Dermis blood vessel endothelial cell (primary cell): ENCODE measurements at places on chromosomes 16 and 17.

GRCh38 chr17:15247891-15248529 is 17.1 kb downstream of the PMP22 start:
- DNase-seq = peak; percentile 37

GRCh38 chr16:69566240-69566980 is 644 bp downstream of the NFAT5 start:
- DNase-seq = peak; percentile 76

GRCh38 chr17:18184143-18185031 is 759 bp downstream of the ALKBH5 start:
- peak; percentile 53 for DNase-seq

DNA sequence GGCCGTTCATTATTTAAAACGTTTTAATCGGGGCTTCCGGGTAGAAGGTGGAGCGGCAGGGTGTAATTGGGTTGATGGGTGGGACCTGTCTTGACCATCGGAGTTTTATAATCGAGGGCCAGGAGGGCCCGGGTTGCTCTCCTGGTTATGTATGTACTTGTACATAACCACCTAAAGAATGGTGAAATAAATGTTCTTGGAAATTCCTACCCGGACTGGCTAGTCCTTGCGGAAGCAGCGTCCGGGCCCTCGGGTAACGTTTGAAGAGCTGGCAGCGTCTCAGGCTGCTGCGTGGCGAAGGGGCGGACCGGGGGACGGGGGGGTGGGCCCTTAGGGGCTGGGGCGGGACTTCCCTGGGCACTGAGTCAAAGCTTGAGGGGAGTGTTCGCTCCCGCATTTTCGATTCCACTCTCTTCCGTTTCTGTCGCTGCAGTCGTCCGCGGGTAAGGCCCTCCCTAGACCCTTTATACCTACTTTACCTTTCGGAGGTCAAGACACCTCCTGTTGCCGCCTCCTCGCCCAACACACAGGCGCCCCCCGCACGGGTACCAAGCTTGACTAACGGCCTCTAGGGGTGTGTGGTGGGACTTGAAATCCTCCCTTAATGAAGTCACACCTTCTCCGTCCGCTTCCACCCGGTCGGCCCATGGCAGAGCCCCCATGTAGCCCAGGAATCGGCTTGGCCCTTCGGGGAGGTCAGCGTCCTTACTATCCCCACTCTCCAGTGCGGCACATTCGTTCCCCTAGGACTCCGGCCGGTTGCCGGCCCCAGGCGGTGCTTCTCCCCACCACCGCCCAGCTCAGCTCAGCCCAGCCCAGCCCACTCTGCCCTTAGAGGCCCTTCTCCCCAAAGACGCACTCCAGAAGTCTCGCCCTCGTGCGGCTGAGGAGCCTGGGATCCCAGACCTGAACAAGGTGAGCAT is at the start of gene TMEM106A:
Gene TMEM106A (plus strand): TSS at position 396 of the 923 bp plus-strand sequence. CDS start 1,167 bp downstream, outside the sequence.
- peak; percentile 88 for DNase-seq

- DNase-seq = no peak
These were observed 11.8 kb downstream of the POLR3E start for GRCh38 chr16:22308824-22309520.

GRCh38 chr17:48816774-48817590 is at the start of gene TTLL6:
TTLL6 (minus strand) TSS chr17:48817229; CDS start chr17:48817072, 157 bp downstream.
- peak; percentile 80 for DNase-seq

DNA sequence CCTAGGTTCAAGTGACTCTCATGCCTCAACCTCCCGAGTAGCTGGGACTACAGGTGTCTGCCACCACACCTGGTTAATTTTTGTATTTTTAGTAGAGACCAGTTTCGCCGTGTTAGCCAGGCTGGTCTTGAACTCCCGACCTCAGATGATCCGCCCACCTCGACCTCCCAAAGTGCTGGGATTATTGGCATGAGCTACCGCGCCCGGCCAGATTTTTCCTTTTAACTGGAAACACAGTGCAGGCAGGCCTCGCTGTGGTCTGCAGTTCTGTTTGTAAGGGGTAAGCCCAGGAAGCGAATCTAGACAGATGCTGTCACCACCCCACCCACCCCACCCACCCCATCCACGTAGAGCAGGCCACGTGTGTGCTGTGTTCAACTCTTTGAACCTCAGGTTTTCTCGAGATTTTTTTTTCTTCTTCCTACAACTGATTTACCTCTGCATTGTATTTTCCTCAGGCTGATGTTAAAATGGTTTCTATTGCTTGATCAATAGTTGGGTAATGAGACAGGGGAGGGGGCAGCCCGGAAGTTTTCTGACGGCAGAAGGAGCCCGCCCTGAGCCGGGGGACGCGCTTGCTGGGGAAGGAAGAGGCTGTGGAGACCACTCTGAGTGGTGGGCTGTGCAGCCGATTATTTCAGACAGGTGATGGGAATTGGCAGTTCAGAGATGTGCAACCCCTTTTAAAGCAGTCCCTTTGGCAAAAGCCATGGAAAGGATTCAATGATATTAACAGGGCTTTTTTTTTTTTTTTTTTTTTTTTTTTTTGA is 72.9 kb downstream of the DNAH17 start:
- no peak for DNase-seq

DNA sequence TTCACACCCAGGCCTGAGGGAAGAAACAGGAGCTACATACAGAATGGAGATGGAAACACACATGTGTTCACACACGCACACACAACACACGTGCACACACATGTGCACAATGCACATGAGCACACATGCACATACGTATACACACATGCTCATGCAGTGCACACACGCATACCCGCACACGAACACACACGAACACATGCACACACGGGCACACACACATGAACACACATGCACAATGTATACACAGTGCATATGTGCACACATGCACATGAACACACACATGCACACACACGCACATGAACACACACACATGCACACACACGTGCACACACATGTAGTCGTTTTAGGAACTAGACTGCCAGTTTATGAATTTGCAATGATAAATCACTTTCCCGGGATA is 49.3 kb upstream of the CDR2 start:
- no peak for DNase-seq

DNA sequence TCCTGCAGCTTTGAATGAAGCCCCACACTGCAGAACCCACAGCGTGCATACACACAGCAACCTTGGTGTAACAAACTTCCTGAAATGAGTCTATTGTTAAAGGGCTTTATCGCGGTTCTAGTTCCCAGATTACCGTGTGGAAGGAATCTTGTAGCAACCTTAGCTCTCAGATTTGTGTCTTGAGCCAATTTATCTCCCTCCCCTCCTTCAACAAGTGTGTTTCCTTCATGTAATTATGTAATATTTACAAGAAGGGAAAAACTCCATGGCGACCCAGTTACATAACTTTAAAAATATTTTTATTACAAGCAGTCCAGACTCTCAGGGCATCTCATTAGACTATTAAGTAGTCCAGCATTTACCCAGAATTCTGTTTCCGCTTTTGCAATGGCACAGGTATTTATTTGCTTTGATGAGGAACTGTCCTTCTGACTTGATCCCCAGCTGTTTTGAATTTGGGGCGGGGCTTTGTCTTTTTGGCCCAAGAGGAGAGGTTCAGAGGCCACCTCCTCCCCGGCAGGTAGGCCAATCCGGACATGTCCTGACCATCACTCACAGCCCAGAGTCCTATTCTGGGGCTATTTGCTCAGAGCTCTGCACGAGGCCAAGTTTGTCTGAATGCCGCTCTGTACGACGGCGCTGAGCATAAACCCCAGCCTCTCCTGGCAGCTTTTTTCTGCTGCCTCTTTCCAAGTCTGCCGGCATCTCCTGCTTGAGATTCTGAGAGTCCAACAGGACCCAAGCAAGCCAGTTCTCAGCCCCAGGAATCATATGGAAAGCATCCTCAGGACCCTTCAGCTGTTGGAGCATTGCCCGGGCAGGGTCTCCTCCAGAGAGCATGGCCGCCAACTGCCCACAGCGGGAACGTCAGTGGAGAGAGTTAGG is 35.6 kb downstream of the CLEC16A start:
- DNase-seq = no peak

GRCh38 chr17:36679815-36680467 is 78.6 kb downstream of the MRM1 start:
- no peak for DNase-seq

DNA sequence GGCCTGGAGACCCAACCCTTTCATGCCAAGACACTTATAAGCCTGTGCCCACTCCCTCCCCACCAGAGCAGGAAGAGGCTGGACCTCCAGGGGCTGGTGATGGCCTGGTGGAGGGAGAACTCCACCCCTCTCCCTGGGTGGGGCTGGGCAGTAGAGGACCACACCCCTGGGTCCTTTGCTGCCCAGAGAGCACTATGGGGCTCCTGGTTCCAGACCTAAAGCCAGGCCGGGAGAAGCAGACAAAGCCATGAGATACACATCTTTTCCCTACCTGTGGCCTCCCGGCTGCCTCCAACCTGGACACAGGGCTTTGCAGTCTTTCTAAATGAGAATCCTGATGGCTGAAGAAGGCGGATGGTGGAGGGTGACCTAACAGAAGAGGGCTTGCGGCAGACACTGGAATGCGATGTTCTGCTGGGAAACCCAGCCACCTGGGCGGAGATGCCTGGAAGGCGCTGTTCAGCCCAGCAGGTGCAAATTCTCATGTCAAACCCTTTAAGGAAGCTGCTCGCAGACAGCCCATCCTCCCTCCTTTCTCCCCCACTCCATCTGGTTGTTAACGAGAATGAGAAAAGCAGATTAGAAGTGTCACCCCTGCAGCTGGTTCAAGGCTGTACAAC is 43.9 kb upstream of the KIFC3 start:
- no peak for DNase-seq

DNA sequence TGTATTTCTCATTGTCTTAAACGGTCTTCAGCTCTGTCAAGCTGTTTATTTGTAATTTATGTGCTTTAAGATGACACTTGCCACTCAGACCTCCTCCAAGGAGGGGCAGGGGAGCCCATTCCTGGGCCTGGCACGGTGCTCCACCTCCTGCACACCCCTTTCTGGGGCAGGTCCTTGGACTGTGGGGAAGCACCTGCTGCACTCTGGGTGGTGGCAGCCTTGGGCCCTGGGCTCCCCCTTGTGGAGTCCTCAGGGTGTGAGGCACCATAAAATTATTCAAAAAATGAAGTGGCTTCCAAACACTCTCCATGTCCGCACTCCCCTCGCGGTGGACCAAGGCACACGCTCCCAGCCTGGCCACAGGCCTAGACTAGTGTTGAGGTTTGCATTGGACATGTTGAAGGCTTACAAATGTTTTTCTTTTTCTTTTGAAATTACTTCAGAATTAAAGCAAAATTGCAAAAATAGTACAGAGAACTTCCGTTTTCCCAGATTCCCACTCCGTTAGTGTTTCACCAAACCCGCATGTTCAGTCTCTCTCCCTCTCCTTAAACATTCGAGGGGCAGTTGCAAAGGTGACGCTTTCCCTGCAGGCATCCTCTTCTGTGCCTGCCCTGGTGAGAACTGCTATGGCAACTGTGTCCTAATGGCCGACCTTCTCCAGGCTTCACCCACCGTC is 32.4 kb downstream of the FOXK2 start:
- peak; percentile 86 for DNase-seq

- no peak for DNase-seq
These were observed 153.1 kb upstream of the NOG start for GRCh38 chr17:56440419-56440818.

- DNase-seq = peak; percentile 48
These were observed 4.3 kb downstream of the CAMKK1 start for GRCh38 chr17:3888343-3889171.

DNA sequence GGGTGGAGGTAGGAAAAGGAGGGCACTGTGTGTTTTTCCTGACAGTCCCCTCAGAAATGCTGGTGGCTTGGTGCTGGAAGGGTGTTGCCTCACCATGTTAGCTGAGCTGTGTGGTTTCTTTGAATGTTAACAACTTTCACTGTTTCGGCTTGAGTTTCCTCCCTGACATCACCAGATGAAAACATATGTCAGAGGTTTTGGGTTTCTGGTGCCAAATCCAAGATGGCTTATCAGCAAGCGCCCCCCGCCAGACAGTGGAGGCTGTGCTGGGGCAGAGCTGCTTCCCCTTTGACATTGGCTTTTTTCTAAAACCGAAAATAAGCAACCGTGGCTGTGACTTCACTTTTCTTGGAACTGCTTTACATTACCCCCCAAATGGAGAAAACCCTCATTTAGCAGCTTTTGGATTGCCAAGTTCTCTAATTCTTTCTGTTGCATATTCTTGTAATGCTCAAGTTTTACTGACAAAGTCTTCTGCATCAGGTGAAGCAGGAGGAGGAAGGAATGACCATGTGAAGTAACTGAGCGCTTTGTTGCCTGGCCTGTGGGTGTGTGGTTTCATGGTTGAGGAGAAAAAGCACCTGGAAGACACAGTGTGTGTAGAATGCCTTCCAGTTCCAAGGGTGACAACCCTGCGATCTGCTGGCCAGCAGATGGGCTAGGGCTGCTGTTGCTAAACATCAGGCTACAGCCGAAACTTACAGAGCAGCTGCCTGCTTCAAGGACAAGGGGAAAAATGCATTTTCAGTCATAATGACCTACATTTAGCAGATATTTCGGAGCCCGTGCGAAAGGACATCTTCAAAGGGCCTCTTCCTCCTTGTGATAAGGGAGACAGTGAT is 9.7 kb downstream of the RMI2 start:
- no peak for DNase-seq

GRCh38 chr17:751269-752001 is 629 bp downstream of the GEMIN4 start:
- peak; percentile 44 for DNase-seq

DNA sequence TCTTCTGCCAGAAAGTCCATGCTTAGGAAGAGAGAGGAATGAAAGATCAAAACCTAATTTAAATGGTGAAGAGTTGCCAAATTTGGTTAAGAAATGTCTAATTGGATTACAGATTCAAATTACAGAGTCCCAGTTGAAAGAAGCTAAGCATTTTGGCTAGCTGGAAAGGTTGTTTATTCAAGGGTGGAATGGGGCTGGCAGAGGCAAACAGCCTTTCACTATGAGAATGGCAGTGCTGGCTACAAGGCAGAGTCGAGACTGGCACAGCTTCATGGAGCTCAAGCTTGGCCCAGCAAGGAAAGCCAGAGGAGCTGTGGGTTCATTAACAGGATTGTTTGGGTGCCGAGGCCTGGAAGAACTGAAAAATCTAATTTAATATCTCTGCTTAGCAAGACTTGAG is 13.6 kb downstream of the MAP3K3 start:
- no peak for DNase-seq

DNA sequence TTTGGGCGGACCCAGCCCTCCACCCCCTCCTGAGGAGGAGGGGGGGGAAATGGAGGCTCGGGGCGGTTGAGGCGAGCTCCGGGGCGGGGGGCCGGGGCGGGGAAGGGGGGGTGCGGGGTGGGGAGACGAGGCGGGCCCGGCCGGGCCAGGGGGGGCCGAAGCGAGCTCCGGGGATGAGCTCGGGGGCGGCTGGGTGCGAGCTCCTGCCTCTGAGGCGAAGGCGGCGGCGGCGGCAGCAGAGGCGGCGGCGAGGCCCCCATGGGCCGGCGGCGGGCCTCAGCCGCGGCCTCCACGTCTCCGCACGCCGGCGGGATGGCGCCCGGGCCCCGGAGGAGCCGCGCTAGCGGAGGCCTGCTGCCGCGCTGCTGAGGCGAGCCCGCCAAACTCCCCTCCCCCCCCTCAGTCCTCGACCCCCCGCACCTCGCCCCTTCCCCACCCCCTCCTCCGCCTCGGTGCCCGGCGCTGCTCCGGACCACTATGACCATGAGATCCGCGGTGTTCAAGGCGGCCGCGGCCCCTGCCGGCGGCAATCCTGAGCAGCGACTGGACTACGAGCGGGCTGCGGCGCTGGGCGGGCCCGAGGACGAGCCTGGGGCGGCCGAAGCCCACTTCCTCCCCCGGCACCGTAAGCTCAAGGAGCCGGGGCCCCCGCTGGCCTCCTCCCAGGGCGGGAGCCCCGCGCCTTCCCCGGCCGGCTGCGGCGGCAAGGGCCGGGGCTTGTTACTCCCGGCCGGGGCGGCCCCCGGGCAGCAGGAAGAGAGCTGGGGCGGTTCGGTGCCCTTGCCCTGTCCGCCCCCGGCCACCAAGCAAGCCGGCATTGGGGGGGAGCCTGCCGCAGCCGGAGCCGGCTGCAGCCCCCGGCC is 596 bp downstream of the MSL1 start:
- DNase-seq = peak; percentile 70
